ENCODE measurements at places on chromosomes 5 and 9.

DNA sequence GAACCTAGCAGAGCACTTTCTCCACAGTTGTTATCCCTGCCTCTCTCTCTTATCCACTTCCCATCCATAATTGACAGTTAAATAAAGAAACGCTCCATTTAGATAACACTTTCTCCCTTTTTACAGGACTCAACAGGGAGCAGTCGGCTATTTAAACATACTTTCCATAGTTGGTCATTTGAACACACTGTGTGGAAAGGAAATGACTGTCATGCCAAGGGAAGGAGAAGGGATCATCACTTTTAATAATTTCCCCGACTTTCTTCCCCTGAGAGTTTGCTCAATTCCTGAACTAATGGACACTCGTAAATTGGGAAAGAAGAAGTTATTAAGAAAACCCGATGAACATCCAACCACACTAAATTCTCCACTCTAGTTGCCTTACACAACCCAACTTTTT lies 400.8 kb upstream of the PTGER4 start:
- DNase-seq = no peak

DNA sequence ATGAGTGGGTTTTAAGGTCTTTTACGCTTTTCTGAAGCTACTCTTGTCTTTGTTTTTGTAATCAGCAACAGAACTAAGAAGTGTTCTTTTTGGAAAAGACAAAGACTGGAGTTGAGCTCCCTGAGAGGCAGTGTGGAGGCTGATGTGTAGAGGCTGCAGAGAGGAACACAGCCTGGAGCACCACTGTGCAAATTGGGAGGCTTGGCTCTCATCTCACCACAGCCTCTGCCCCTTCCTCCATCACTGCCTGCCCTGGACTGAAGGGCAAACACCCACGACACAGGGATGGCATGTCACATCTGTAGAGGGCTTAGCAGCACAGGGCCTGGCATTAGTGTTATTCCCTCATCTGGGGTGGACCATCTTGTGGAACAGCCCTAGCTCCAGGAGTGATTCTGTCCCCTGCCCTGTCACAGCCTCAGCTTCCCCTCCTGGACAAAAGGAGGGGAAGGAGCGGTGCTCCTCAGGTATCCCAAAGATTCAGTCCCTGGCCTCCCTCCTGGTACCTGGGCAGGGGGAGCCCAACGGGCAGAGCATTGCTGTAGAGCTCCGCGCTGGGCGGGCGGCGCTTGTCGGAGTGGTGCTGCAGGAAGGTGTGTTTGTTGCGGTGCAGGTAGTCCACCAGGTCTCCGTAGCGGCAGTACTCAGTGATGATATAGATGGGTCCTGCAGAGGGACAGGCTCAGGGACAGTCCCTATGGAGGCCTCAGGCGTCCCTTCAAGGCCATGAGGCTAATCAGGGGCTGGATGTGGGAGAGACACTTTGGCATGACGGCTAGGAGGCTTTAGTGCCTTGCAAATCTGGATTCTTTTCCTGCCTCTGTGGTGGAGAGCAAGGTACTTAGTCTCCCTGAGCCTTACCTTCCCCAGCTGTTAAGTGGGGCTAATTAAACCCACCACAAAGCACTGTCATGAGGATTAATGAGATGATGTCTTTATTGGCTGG lies 32.8 kb downstream of the PDGFRB start:
- no peak for DNase-seq

DNA sequence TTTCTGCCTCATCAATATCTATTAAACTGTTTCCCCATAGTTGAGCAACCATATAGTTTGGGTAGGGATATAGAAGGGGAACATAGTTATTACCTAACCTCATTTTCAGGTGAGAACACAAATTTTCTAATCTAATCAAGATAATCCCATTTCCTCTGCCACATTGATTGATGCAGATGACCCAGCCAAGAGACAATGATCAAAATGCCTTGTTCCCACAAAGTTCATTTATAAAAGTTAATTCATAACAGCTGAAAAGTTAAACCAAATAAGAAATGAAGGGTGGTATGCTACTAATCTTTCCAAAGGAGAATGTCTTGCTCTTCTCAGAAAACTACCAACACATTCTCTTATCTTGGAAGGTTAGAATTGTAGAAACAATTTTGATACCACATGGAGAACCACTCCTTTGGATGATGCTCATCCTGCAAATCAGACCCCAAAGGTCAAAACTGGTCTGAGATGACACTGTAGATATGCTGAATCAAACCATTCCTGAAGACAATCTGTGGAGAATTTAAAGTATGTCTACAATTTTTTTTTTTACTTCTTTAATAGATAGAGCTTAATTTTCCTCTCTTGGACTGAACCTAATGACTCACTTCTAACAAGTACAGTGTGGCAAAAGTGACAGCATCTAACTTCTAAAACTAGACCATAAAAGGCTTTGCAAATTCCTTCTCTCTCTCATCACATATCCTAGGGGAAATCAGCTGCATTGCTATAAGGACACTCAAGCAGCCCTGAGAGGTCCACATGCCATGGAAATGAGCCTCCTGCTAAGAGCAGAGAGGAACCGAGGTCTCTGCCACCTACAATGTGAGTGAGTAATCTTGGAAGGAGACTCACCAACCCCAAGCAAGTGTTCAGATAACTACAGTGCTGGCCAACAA lies 586.7 kb upstream of the TUSC1 start:
- DNase-seq = peak; percentile 92

GRCh38 chr5:158682631-158683030 lies 417.1 kb downstream of the EBF1 start:
- no peak for DNase-seq

GRCh38 chr5:53303105-53303504 lies 177.3 kb upstream of the FST start:
- DNase-seq = peak; percentile 36

DNA sequence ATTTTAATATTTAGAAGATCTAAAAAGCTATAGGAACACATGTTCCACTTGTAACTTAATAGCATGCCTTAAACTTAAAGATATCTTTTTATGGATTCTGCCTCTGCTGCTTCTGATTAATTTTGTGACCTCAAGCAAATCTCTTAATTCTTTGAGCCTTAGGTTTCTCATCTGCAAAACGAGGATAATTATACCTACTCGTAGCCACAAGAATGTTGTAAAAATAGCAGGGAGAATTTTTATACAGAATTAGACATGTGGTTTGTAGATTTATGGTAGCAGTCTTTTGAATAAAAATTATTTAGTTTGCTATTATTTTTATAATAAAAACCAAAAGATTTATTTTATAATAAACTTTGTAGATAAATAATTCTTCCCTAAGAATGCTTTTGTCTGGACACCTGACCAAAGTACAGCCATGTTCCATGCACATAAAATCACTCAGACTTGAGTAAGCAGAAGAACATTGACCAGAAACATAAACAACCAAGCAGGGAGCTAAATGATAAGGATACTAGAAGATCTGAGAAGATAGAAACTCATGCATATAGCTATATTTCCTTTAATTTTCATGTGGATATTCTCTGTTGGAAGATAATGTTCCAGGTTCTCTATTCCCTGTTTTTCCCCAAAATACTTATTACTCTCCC lies 18.5 kb downstream of the C9orf85 start:
- DNase-seq = peak; percentile 70

Measured in BJ (cell line).